Stimulated activated CD4-positive, alpha-beta T cell treated with anti-CD3 and anti-CD28 coated beads, TNF-alpha, amount 100 ng/mL, for 1 hour (primary cell): ENCODE measurements at places on chromosomes 2 and 18.

- no peak for DNase-seq
These were observed 176.3 kb downstream of the PIK3C3 start for GRCh38 chr18:42131066-42131929.

GRCh38 chr2:158143703-158144360 lies 42.2 kb downstream of the UPP2 start:
- DNase-seq, result no peak

GRCh38 chr2:241185961-241186360 lies 2.5 kb upstream of the ANO7 start:
- no peak for DNase-seq

DNA sequence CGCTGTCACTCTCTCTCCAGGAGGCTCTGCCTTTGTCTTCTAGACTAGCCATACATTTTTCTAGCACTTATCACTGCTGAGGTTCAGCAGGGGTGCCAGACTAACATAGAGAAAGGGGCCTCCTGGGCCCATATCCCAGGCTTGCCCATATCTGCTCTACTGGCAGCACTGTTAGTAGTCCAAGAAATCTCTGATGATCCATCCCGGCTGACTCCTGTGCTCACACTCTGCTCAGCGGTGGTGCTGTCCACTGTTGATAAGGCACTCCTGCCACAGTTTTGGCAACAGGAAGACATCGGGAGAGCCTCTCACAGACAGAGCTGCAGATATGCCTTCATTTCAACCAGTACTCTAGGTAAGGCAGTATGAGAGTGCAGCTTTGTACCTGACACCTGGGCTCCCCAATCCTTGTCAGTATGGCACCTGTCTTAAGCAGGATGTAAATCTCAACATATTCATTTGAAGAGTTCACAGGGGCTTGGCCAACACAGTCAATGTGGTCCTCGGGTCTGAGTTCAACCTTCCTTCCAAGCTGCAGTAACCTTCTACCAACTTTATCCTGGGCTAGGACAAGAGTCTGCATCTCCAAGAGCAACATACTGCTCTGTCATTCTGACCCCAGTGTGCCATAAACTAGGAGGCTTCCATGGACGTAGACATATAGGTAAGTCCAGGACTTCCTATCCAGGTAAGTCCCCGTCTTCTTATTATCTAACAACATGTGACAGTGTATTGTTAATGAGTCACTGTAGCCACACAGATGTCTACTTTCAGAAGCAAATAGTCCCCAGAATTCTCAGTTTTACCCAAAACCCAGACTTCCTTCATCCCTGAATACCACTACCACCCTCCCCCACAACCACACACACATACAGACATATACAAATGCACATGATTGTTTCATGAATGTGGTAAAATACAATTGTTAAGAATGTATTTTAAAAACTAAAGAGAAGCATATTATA lies 16.2 kb downstream of the KLF7 start:
- DNase-seq, result no peak

DNA sequence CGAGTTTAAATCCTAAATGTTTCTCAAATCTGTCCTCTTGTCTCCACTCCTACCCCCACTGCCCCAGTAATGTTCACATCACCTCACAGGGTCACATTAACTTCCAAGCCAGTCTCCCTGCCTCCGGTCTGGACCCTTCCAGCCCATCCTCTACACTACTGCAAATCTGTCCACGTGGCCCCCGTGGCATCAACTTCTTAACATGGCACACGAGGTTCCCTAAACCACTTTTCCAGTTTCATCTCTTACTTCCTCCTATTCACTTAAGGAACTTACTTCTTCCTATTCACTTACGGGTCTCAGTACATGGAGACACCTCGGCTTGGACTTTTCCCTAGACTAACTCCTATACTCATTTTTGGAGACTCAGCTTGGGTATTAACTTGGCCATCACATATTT lies 27.0 kb downstream of the MRPL33 start:
- DNase-seq, result no peak

DNA sequence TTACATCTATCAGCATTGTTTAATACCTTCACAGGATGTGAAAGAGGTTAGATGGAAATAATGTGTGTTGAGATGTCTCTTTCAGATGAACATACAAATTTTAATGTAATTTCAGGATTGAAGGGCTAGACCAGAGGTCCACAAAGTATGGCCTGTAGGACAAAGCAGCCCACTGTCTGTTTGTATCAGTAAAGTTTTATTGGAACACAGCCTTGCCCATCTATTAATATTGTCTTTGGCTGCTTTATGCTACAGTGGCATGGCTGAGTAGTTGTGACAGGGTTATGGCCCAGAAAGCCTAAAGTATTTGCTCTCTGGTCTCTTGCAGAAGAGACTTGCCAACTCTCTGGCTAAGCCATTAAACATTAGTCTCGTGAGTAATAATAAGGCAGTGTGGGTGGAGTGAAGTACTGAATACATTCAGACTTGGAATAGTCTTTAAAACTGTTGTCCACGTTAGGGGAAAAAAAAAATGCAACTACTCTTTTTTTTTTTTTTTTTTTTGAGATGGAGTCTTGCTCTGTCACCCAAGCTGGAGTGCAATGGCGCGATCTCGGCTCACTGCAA lies 74.5 kb upstream of the NOSTRIN start:
- no peak for DNase-seq

DNA sequence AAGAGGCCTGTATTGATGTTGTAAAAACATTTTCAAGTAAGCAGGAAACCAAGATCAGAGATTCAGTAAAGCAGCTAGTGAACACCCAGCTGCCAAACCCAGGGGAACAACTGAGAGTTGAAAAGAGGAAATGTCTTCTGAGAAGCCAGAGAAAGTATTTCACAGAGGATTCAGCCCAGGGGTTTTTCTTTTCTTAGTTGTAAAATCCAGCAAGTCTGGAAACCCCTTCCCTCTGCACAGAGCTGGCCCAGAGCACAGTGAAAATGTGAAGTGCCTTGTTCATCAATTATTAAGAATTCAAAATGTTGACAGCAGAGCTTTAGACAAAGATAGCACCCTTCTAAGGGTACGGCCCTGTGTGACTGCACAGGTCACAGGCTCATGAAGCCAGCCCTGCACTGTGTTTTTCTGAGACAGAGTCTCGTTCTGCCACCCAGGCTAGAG lies 28.4 kb downstream of the AFF3 start:
- no peak for DNase-seq

DNA sequence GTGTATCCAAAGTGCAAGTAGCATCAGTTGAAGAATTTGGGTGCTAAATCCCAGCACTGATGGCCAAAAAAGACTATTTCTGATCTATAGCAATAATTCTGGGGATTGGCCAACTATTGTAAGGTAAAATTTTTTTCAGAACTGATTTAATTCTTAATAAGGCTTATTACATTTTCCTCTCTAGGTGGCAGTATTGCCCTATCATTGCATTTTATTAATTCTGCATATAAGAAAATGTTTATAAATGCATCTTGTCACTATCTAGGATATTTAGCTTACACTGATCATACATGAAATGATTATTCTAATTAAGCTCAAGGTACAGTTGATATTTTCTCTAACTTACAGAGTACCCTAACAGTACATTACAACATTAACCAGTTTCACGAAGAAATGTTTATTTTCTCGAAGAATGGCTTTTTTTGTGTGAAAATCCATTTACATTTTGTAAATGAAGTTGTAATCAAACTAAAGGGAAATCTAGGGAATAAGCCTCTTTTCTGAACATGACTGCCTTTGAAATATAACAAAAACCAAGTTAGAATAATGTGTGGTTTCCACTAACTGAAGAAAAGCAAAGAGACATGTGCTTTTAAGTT lies 11.0 kb downstream of the TTN start:
- DNase-seq, result no peak
